ENCODE measurements at places on chromosomes 16 and 17. TPM values are rescaled to one million over a fixed set of nuclear protein-coding genes. Genes with fewer than 3 reads are reported as not detected.

The TCAP gene
- total RNA-seq = 0.90 TPM

The PRSS53 gene
- 2.7 TPM for total RNA-seq

The MT4 gene
- not detected for total RNA-seq

The ABCC11 gene
- total RNA-seq = 0.22 TPM

The PHOSPHO1 gene
- total RNA-seq = 0.48 TPM

The CLEC3A gene
- total RNA-seq = not detected

Data from A549 treated with Mapracorat at 1 μM for 4 hours (cell line).